ENCODE measurements at places on chromosomes 7 and 10.

GRCh38 chr10:128481152-128481840, 355.1 kb upstream of the MKI67 start:
- DNase-seq = no peak

DNA sequence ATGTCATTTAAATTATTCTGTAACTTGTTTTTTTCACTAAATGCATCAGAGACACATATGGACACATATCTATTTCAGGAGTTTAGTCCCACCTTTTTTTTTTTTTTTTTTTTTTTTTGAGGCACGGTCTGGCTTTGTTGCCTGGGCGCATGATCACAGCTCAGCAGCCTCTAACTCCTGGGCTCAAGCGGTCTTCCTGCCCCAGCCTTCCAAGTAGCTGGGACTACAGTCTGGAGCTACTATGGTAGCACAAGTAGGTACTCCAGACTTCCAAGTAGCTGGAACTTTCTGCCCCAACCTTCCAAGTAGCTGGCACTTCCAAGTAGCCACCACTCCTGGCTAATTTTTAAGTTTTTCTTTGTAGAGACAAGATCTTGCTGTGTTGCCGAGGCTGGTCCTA, 407.7 kb downstream of the GALNT17 start:
- no peak for DNase-seq

DNA sequence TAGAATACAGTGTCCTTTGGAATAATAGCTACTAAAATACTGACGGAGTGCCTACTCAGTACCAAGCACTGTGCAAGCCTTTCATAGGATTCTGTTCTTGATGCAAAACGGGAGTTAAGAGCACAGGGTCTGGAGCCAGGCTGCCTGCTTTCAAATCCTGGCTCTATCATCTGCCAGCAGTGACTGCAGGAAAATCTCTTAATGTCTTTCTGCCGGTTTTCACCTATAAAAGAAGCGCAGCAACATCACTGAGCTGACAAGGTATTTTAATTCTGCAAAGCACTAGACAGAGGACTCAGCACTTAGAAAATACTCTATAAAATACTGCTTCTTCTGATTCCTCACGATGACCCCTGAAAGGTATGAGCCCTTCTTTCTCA, 659 bp downstream of the FIGNL1 start:
- DNase-seq = no peak

DNA sequence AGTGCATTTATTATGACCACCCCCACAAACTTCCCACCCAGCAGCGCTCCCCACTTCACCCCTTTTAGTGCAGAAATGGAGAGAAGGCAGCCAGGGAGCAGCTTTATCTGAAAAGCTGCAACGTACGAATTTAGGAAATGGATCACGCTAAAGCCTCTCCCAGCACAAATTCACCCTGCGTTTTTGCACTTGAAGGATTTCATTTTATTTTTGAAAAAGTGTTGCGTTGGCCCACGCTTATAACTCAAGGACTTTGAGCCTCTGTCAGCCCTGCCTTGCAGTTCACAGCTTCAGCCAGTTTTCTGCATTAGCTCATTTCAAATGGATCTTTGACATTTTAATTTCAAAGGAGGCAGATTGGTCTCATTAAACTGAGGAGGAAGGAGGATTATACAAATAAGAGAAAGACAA, 556.1 kb downstream of the KCNMA1 start:
- DNase-seq = no peak

DNA sequence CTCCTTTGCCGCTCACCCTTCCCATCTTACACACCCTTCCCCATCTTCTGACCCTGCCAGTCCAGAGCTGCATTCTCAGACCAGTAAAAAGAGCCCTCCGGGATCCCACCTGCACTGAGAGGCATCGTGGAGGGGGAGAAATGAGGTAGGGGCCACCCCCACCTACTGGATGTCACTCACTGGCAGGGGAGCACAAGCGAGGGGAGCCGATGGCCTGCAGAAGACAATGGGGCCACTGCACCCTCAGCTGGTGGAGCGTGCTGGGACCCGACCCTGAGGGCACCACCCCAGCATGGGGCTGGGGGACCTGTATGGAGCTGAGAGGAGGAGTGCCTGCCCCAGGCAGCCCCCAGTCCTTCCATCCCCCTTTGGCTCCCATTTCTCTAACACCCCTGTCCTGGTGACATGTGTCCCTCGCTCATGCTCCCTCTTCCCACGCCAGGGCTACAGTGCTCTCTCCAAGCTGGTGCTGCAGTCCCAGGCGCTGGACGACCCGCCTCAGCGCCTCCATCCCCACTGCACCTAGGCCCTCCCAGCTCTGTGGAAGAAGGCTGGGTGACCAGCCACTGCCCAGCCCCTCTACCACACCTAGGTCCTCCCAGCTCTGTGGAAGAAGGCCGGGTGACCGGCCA, 49.8 kb downstream of the RASGEF1A start:
- DNase-seq = no peak

GRCh38 chr10:28914701-28915100, 237.4 kb downstream of the BAMBI start:
- no peak for DNase-seq

- no peak for DNase-seq
These were observed 28.9 kb downstream of the PPIF start for GRCh38 chr10:79376078-79376628.

DNA sequence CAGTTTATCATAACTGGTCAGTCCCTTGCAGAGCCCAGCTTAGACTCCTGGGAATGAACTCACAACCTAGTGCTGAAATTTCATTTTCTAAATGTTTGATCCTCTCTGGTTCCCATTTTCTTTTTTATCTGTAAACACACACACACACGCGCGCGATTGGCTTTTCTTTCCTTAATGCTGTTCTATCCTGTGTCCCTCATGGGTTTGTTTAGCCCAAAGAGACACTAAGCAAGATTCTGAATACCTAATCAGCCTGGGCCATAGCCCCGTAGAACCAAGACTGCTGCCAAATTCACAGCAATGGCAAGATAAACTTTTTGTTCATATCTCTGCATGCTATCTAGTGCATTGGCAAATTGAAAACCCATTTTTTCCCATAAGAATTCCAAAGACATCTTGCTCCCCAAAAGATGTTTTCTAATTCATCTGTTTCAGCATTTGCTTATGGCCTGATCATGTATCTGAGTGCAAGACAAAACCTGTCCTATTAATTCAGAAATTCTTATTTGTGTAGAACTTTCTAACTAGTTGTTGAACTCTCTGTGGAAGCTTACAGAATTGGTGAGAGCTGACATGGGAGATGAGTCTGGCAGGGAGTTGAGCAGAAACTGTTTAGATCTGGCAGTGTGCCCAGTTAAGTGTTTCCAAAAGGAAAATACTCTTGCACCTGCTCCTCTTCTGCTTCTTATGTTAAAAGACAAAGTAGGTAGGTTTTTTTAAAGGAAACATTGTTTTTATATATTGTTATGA, 1.8 kb upstream of the IFIT1 start:
- DNase-seq = no peak

GRCh38 chr7:116582806-116583444, 58.1 kb downstream of the CAV1 start:
- no peak for DNase-seq

GRCh38 chr10:79124066-79124465, 55.3 kb downstream of the ZMIZ1 start:
- no peak for DNase-seq

DNA sequence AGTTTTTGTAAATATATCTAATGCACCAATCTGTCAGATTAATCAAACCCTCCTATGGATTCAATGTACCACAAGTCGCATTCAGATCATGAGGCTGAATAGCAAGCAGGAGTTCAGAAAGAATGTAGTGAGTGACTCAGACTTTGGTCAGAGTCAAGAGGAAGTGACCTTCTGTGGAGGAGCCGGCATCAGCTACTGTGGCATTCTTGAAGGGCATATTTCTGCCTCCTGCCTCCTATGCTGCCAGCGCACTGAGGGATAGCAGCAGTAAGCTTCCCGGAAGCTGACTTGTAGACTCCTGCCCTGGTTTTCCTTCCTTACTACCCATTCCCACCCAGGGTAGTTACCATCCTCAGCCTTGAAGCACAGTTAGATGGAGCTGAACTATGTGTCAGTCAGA, 867.5 kb downstream of the NRG3 start:
- DNase-seq = no peak

GRCh38 chr7:73727952-73728351, 8.5 kb upstream of the STX1A start:
- DNase-seq = no peak

DNA sequence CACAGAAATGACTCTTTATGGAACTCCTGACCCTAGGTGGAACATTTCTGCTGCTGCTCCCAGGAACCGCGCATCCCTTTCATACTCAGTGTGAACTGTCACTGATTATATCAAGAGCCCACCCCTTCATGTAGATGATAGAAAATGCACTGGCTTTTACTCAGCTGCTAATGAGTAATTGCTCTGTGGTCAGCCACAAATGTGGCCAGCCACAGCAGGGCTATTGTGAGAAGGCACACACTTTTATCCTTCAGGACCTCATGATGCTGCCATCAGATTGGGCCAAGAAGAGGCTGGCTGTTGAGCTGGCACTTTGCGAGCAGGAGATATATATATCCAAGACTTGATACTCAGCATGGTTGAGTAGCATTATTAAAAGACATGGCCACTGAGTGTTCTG, 124.7 kb downstream of the CFAP58 start:
- DNase-seq = no peak
